ENCODE measurements at places on chromosomes 5 and 9. TPM values are rescaled to one million over a fixed set of nuclear protein-coding genes. Genes with fewer than 3 reads are reported as not detected.

The PTGDS gene
- total RNA-seq, result 96.1 TPM

The S1PR3 gene
- 65.0 TPM for total RNA-seq

The TRMT10B gene
- total RNA-seq, result 2.9 TPM

The SLC46A2 gene
- total RNA-seq, result 1.9 TPM

The CMBL gene
- 17.8 TPM for total RNA-seq

- no peak overlapping the region for H3K27ac ChIP-seq
- no peak for DNase-seq
- no peaks in the 10 kb centered on the region for H3K27me3 ChIP-seq
- H3K4me1 ChIP-seq, result peaks cover 16% of the 10 kb centered on the region
- H3K4me3 ChIP-seq, result no peak overlapping the region
Observed at GRCh38 chr9:99811598-99812383, 9.9 kb upstream of the NR4A3 start.

- H3K4me3 ChIP-seq, result no peak overlapping the region
- H3K36me3 ChIP-seq, result no peaks in the 10 kb centered on the region
- no peaks in the 10 kb centered on the region for H3K27me3 ChIP-seq
- no peaks in the 10 kb centered on the region for H3K4me1 ChIP-seq
- no peak for DNase-seq
Observed at GRCh38 chr5:3194684-3195083, 400.9 kb upstream of the IRX1 start.

DNA sequence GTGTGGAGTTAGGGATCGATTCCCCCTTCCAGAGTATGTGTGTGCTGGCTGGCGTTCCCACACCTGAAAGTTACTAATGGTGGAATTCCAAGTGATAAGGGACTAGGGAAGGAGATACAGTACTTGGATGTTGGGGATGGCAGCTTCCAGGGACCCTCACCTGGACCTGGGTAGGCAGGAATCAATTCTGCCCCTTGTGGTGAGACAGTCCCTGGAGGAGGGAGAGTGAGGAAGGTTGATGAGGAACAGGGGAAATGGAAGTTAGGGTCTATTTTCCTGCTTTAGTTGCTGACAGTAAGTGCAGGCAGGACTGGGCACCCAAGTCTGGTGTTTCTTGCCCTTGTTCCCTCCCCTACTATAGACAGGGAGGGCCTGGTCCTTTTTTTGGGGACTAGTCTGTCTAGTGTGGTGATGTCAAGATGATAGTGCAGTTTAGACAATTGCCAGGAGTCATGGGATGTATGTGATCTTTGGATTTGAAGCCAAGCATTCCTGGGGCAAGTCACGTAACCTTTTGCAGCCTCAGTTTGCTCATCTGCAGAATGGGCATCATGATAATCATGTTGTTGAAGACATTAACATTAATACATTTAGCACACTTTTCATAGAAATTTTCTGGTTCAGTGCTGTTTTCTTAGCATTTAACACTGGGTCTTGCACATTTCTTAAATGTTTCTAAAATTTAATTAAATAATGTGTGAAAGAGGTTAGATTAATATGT, 51.7 kb downstream of the DAB2IP start:
- no peaks in the 10 kb centered on the region for H3K27me3 ChIP-seq
- no peak overlapping the region for H3K4me3 ChIP-seq
- H3K36me3 ChIP-seq, result no peaks in the 10 kb centered on the region
- DNase-seq, result no peak
- no peak overlapping the region for H3K27ac ChIP-seq

GRCh38 chr9:34655394-34655793, 3.4 kb downstream of the IL11RA start:
- no peak for DNase-seq
- H3K27me3 ChIP-seq, result no peaks in the 10 kb centered on the region
- no peaks in the 10 kb centered on the region for H3K36me3 ChIP-seq
- no peak overlapping the region for H3K4me3 ChIP-seq
- peaks cover 27% of the 10 kb centered on the region for H3K4me1 ChIP-seq

DNA sequence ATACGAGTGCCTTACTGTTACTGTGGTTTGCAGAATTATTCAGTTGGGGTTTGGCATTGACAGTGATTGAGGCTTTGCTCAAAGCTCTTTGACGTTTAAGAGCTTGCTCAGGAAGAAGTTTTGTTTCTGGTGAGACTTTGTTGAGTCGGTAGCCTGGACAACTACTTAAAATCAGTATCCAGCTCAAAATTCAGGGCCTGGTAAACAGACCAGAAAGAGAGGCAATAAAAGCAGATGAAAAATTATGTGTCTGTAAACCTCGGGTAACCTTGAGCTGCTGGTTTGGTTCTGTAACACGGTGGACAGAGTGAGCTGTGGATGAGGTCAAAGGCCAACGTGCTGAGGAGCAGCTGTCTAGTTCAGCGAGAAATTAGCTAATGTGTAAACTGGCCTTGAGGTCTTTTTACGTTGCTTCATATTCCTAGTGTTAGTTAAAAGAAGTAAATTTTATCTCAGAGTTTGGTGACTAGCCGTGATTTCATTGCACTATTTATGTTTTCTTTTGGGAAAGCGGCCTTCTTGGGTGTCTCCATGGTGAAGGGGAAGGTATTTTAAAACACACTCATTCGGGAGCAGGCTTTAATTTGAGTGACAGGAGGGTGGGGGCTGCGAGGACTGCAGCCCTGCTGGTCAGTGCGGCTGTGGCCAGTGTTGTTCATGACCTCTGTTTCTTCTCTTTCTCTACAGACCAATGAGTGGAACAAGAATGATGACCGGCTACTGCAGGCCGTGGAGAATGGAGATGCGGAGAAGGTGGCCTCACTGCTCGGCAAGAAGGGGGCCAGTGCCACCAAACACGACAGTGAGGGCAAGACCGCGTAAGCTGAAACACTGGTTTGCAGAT, 82.0 kb upstream of the TTC23L start:
- DNase-seq, result peak; percentile 58

DNA sequence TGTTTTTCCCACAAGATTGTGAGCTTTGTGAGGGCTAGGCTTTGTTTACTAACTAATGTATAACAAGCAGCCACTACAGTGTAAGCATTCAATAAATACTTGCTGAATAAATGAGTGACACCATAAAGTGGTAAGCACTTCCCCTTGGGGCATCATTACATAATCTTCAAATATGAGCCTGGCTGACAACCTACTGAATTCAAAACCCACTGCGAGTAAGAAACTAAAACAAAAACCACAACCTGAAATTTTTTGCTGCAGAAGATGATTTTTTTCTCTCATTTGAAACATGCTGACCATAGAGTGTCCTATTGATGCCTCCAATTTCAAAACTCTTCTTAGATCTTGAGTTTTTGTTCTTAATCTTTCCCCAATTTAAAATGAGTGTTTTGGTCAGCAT, 331.3 kb upstream of the CCNG1 start:
- H3K27me3 ChIP-seq, result no peaks in the 10 kb centered on the region
- H3K27ac ChIP-seq, result no peak overlapping the region
- H3K4me3 ChIP-seq, result no peak overlapping the region
- no peak for DNase-seq

GRCh38 chr9:112774006-112774996, 23.7 kb downstream of the SNX30 start:
- no peak overlapping the region for H3K27ac ChIP-seq
- DNase-seq, result no peak
- H3K4me1 ChIP-seq, result peaks cover 20% of the 10 kb centered on the region
- H3K36me3 ChIP-seq, result no peaks in the 10 kb centered on the region

- no peaks in the 10 kb centered on the region for H3K36me3 ChIP-seq
- H3K27me3 ChIP-seq, result no peaks in the 10 kb centered on the region
- no peaks in the 10 kb centered on the region for H3K4me1 ChIP-seq
- H3K4me3 ChIP-seq, result no peak overlapping the region
- no peak for DNase-seq
- H3K27ac ChIP-seq, result no peak overlapping the region
Observed at GRCh38 chr9:117073539-117074341, 341.1 kb downstream of the ASTN2 start.
